HT1080 (cell line): ENCODE measurements at places on chromosomes 4 and X. TPM values are rescaled to one million over a fixed set of nuclear protein-coding genes. Genes with fewer than 3 reads are reported as not detected.
A peak's percentile ranks its signal among the peaks of the same experiment; 100 is the strongest.

RAB40AL gene
- 0.13 TPM in 1 of 2 replicates, not detected in the other for total RNA-seq

NDNF gene
- 0.27 and 0.90 TPM in 2 replicates for total RNA-seq

GDPD2 gene
- 0.11 TPM in 1 of 2 replicates, not detected in the other for total RNA-seq

NAA11 gene
- not detected in 2 replicates for total RNA-seq

TRIM61 gene
- 2.4 and 3.9 TPM in 2 replicates for total RNA-seq

TMEM31 gene
- not detected in 2 replicates for total RNA-seq

MAGED4B gene
- 1.9 and 5.3 TPM in 2 replicates for total RNA-seq

DNA sequence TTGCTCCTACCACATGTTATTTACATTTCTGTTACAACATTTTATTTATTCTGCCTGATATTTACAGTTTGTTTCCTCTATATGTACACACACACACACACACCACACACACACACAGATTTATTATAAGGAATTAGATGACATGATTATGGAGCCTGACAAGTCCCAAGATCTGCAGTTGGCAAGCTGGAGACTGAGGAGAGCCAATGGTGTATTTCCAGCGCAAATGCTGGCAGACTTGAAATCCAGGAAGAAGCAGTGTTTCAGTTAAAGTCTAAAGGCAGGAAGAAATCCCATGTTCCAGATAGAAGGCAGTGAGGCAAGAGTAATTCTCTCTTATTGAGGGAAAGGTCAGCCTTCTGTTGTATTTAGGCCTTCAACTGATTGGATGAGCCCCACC lies 1.8 kb upstream of the KLHL4 start:
- DNase-seq: no peak

DNA sequence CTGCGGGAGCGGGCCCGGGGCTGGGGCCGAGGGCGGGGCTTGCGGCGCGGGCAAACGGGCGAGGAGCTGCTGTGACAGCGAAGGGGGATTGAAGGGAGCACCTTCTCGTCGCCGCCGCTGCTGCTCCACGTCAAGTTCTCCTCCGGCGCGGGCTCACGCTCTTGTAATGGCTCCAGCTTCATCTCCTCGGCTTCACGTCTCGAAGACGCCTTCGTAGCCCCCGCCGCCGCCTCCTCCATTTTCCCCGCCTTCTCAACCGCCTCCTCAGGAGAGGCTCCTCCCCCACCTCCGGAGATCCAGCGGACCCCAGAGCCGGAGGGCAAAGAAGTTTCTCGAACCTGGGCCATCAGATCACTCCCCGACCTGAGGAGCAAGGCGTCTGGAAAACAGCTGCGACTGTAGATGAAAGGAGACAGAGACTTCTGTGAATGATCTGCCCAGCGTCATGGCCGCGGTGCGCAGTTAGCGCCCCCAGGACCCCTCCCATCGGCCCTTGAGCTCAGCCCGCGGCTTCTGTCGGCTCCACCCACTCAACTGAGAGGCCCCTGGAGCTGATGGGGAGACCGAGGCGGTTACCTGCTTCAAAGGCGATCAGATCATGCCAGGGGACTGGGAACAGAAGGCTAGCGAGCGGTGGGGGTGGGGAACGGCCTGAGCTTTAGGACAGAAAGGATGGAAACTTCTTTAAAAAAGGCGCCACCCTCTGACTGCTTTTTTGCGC lies 895 bp downstream of the USP51 start:
- DNase-seq: peak; percentile 26

- DNase-seq: no peak
Measured at GRCh38 chr4:176671532-176671931, 121.2 kb downstream of the VEGFC start.

DNA sequence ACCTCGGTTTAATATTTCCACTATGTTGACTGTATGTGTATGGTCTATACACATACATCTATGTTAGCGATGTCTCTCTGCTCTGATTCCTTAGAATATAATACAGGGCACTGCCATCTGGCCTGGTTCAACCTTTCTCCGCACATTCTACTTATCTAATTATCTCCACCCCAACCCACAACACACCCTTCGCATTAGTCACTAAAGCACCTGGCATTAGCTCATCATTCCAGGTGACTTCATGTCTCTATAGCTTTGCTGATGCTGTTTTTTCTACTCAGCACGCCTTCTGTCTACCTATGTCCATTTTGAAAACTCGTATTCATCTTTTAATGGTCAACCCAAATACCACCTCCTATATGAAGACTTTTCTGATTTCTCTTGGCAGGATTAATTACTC lies 425.2 kb upstream of the RASGEF1B start:
- no peak for DNase-seq

DNA sequence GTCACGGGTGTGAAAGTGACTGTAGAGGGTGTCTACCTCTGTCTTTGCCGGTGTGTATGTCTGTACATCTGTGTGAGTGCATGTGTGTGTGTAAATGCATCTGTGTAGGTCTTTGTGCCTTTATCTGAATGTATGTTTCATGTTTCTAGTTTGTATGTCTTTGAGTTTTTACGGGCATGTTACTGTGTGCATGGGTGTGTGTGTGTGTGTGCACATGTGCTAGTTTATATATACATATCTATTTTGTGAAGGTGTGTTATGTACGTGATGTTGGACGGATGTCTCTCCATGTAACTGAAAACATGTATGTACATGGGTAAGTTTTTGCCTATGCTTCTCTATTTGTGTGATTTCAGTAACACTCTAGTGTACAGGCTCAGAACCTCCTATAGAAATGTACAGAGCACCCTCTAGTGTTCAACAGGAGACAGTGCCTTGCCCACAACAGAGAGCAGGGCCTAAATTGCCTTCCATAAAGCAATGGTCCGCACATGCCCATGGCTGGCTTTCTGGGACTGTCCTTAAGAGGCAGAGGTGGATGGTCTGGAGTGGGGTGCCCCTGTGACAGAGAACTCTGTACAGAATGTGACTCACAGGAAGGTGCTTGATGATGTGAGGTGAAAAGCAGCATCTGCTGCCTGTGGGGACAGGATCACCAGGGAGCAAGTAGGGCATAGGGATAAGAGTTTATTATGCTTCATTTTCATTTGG lies 343.5 kb downstream of the RAPGEF2 start:
- DNase-seq: peak; percentile 72

GRCh38 chrX:95539041-95539440 lies 1145.6 kb upstream of the DIAPH2 start:
- DNase-seq: no peak

DNA sequence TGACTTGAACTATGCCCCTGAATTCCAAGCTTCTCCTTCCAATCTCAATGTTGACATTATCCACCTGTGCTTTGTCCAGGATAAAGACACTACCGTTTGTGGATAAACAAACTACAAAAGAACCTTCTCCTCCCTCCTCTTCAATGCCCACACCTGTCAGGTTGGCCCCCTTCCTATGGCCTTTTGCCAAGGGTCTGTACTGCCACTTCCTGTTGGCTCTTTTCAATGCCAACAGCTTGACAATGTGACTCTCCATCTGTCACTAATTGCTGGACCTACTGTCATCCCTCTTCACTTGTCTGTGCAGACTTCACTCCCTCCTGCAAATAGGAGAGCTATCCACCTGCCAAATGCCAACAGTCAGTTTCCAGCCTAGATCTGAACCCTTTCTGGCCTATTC lies 35.8 kb upstream of the MID1 start:
- no peak for DNase-seq

DNA sequence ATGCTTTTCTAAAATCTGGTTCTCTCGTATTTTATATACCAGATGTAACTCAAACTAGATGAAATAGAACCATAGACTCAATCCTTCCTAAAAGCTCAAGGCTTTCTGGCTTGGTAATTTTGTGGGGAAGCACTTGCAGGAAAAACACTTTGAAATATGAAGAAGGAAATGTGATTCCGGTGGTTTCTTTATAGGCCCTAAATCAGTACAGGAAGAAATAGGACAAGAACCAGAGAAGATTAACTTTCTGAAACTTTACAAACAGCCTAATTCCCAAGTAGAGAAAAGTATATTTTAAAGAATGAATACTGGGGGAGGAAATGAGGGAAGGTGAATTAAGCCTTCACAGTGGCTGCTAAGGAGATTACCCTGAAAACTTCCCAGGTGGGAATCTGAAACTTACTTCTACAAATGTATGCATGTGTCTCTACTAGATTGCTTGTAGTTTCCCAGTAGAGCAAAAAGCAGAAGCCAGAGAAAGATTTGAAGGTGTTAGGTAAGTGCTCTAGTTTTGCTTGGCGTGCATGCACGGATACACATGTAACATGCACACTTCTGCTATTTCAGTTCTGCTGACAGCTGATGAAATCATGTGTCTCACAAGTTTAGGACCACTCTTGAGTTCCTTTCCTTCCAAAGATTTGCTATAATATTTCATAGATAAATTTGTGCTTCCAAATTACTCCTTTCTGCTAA lies 92.1 kb downstream of the AFF1 start:
- no peak for DNase-seq

DNA sequence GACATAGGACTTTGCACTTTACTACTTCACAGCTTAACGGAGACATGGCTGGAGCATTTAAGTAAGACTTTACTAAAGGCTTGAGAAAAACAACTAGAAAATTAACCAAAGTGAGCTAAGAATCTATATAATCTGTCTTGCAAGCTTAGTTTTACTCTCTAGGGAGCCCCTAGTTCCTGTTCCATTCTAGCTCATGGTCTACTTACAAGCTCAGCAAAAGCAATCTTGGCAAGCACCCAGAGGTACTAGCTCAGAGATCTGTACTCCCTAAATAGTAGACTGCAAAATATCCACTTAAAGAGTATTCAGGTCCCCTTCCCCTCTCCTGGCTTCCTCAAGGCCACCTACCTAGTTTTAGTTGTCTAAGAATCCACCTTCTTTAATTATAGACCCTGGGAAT lies 469.0 kb downstream of the IDS start:
- no peak for DNase-seq

GRCh38 chrX:17732138-17732783 lies 5.0 kb upstream of the SCML1 start:
- DNase-seq: no peak

- DNase-seq: no peak
Measured at GRCh38 chrX:77918568-77918967, 8.1 kb downstream of the ATP7A start.

- no peak for DNase-seq
Measured at GRCh38 chr4:28787947-28788346, 1927.3 kb downstream of the STIM2 start.

- DNase-seq: peak; percentile 50
Measured at GRCh38 chrX:134936542-134936941, 54.2 kb upstream of the SMIM10 start.

GRCh38 chrX:70485466-70485865 lies 40.8 kb downstream of the DLG3 start:
- no peak for DNase-seq

GRCh38 chrX:71632923-71633657 lies 14.8 kb upstream of the CXCR3 start:
- no peak for DNase-seq
